HuH-7.5 (cell line): ENCODE measurements at places on chromosomes 5 and 9.

DNA sequence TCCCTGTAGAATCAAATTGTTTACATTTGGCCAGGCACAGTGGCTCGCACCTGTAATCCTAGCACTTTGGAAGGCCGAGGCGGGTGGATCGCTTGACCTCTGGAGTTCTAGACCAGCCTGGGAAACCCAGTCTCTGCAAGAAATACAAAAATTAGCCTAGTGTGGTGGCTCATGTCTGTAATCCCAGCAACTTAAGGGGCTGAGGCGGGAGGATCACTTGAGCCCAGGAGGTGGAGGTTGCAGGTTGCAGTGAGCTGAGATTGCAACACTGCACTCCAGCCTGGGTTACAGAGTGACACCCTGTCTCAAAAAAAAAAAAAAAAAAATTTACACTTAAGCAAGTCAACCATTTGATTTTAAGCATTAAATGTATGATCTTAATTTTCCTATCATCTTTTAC is 17.5 kb upstream of the IQGAP2 start:
- DNase-seq: no peak

DNA sequence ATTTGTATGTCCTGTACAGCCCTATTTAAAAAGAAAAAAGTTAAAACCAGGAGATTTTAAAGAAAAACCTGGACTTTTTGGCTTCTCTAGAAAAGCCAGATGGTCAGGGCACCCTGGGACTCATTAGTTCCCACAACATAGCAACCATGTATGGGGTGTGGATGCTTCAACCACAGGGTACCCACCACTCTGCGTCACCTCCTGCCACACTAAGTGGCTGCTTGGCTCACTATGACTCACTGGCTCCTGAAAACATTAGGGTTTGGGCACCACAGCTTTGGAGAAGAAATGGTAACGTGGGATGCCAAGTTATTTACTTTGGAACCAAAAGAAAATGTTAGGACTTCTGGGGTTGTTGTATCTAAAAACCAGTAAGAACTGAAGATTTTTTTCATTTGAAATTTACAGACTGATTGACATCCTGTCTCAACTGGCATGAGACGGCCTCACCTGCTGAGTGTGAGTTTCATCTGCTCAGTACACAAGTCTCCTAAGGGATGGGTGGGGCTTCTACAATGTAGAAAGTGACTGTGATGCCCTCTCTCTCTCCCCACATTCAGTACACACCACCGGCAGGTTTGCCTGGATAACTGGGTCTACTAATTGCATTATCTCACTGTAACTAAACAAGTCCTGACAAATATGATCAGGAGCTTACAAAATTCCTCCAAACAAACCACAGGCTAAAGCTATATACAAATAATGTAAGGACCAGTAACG is 103.9 kb downstream of the ESM1 start:
- no peak for DNase-seq

GRCh38 chr5:134584662-134585061 is 48.0 kb downstream of the SAR1B start:
- DNase-seq: no peak

- DNase-seq: no peak
These were observed 181.3 kb downstream of the CAVIN4 start for GRCh38 chr9:100759215-100759614.

- peak; percentile 16 for DNase-seq
These were observed at the start of gene RIGI for GRCh38 chr9:32526041-32526706. TSS of gene RIGI (minus strand) at chr9:32526196. CDS start at chr9:32526166, 30 bp downstream.

GRCh38 chr9:76571288-76571687 is 112.3 kb downstream of the GCNT1 start:
- no peak for DNase-seq

DNA sequence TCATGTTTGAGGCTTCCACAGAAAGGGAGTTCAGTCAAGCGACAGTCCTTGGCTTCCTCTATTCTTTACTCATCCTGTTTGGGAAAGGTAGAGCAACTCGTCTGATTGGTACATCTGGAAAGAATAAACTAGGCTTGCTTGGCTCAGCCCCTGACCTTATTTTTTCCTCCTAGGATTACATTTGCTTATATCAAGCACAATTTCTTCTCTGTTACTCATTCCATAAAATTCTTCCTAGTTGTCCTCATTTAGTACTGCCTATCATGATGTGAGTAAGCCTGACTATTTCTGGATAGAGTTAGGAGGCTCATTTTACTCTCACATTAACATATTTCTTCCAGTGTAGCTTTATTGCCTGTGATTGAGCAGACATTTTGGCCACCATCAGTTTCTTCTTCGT is 10.9 kb upstream of the CARNMT1 start:
- no peak for DNase-seq

- DNase-seq: no peak
These were observed 134.3 kb upstream of the WWC1 start for GRCh38 chr5:168157141-168157540.

- DNase-seq: peak; percentile 33
These were observed 734 bp downstream of the KIF27 start for GRCh38 chr9:83920469-83920926.

- DNase-seq: peak; percentile 20
These were observed 37.5 kb downstream of the MTREX start for GRCh38 chr5:55345327-55345726.

- no peak for DNase-seq
These were observed 33.3 kb downstream of the MTRR start for GRCh38 chr5:7902201-7902600.

GRCh38 chr5:172830876-172831662 is 3.0 kb upstream of the ERGIC1 start:
- no peak for DNase-seq

- no peak for DNase-seq
These were observed 35.6 kb downstream of the CCL28 start for GRCh38 chr5:43376496-43377140.

DNA sequence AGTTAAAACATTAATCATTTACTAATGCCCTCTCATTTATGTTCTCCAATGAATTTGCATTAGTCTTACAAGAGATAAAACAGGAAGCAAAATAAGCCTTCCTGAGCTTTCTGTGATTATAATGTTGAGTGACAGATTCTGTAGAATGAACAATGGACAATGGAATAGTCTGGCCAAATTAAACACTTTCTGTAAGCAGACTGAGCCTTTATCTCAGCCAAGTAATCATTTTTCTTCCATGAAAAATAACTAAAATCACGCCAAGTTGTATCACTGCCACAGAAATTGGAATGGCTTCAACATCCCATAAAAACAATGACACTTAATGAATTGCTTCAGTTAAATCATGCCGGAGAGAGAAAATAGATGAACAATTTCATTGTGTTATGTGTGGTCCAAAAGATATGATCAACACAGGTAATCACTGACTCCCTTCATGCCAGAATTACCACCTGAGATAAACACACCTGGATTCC is 63.0 kb downstream of the TSSK1B start:
- DNase-seq: no peak

GRCh38 chr9:37925786-37926736 is 22.1 kb upstream of the SLC25A51 start:
- DNase-seq: no peak

DNA sequence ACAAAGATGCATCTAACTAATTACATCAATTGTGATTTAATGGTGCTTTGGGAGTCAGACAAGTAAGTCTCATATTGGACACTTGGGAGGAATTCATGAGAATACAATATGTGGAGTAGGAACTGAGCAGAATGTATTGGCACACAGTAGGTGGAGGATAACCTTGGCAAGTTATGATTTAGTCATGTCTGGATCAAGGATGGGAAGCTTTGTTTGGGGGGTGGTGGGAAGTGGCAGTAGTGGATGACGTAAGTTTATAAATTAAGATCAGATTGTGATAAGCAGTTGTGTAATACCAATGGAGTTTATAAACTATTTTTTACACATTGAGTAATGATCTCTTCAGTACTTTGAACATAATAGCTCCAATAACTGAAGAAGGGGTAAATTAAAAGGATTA is 67.0 kb downstream of the SGCD start:
- DNase-seq: no peak

DNA sequence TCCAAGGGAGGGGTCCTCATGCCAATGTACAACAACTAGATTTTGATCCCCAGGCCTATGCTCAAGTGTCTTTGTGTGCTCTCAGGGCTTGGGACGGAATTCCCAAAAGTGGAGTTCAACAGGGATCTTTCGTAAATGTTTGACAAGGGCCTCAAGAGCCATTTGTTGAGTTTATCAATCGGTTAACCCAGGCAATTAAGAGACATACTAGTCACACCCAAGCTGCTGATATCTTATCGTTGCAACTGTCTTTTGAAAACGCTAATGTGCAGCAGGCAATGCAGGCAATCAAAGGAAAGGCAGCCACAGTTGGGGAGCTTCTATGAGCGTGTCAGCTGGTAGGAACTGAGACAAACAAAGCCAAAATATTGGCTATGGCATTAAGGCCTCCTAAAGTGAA is 161.2 kb downstream of the CPLANE1 start:
- no peak for DNase-seq

- no peak for DNase-seq
These were observed 48.2 kb downstream of the TMEM174 start for GRCh38 chr5:73221161-73221560.

- no peak for DNase-seq
These were observed 8.3 kb downstream of the WDR31 start for GRCh38 chr9:113331780-113332179.

- DNase-seq: peak; percentile 48
These were observed 494 bp downstream of the ASTN2 start for GRCh38 chr9:117414220-117414905.

GRCh38 chr9:133499132-133499891 is 20.4 kb upstream of the SLC2A6 start:
- DNase-seq: no peak

- DNase-seq: no peak
These were observed 229.9 kb upstream of the RIOK2 start for GRCh38 chr5:97412959-97413358.

DNA sequence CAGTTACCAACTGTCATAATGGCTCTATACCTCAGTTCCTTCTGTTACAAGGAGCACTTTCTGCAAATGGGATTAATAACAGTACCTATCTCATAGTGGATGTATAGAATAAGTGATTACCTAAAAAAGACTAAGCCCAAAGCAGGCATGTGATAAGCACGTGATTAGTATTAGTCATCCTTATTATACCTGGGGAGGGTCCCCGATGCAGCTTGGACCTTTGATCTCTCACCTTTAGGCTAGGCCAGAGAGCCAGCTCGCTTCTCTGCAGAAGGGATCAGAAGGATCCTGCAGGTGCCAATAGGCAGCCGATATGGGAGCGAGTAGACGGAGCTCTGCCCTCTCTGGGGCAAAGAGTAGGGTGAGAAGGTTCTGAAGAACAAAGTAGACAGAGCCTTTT is 4.0 kb downstream of the JADE2 start:
- DNase-seq: no peak
